Cortex of kidney (tissue), 1 donor: ENCODE measurements at places on chromosomes 4 and X.

GRCh38 chr4:48420144-48420543 lies 63.0 kb upstream of the SLC10A4 start:
- no peak for DNase-seq

GRCh38 chr4:4985844-4986243 lies 33.4 kb downstream of the CYTL1 start:
- no peak for DNase-seq

DNA sequence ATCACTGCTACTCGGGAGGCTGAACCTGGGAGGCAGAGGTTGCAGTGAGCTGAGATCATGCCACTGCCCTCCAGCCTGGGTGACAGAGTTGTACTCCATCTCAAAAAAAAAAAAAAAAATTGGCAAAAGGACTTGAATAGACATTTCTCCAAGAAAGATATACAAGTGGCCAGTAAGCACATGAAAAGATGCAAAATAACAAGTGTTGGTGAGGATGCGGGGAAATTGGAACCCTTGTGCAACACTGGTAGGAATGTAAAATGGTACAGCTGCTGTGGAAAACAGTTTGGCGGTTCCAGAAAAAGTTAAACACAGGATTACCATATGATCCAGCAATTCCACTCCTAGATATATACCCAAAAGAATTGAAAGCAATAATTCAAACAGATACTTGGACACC lies 19.4 kb downstream of the RBM10 start:
- DNase-seq = no peak

DNA sequence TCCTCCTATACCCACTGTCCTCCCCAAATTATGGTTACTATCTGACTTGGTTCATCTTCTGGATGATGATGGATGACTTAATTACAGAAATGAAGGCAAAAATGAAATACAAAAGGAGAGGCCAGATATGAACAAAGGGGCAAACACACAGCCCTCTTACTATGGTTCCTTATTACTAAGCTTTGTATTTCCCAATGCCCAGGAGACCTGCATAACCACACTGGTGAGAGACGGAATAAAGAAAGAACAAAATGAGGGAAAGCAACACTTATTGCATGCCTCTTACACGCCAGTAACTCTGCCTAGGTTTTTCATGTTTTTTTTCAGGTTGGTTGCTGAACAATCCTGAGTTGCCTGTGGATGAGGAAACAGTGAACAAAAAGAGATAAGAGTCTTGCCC lies 120.5 kb downstream of the SLC10A7 start:
- no peak for DNase-seq

DNA sequence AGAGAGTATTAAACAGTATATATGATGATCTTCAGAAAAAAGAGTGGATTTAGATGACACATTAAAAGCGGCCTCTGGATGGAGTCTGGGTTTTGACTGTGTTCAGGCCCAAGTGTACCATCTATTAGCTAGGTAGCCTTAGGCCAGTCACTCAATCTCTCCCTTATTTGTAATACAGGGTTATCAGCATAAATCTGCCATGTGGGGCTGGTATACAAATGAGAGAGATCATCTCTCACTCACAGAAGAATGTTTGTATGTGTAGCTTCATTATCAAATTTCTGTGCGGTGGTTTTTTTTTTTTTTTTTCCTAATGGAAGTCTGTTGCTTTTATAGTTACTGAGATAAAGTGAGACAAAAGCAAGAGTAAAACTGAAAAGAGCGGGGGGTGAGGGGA lies 12.7 kb downstream of the SLC2A9 start:
- DNase-seq = no peak

DNA sequence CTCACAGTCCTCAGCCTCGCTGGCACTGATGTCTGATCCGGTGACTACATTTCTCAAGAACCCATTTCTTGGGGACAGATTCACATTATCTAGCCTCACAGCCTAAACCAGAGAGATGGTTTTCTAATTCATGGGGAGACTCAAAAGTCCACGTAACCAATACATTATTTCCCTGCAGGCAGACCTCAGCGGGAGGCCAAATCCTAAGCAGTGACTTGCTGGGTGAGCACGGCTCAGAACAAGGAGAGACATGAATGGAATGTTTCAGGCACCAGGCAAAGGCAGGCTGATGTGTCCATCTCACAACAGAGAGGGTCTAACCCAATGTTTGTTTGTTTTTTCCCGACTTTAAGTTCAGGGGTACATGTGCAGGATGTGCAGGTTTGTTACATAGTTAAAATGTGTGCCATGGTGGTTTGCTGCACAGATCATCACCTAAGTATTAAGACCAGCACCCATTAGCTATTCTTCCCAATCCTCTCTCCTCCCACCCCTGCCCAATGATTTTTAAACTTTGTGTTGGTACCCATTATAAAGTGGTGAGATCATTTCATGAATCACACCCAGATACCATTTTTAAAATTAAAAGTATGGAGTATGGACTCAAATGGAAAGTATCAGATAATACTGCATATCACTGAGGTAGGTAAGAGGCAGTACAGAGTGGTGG lies 53.3 kb downstream of the SCD5 start:
- no peak for DNase-seq

- DNase-seq = no peak
These were observed 109.4 kb upstream of the INPP4B start for GRCh38 chr4:142955501-142955900.

- DNase-seq = no peak
These were observed 34.3 kb downstream of the MTM1 start for GRCh38 chrX:150602743-150603142.

DNA sequence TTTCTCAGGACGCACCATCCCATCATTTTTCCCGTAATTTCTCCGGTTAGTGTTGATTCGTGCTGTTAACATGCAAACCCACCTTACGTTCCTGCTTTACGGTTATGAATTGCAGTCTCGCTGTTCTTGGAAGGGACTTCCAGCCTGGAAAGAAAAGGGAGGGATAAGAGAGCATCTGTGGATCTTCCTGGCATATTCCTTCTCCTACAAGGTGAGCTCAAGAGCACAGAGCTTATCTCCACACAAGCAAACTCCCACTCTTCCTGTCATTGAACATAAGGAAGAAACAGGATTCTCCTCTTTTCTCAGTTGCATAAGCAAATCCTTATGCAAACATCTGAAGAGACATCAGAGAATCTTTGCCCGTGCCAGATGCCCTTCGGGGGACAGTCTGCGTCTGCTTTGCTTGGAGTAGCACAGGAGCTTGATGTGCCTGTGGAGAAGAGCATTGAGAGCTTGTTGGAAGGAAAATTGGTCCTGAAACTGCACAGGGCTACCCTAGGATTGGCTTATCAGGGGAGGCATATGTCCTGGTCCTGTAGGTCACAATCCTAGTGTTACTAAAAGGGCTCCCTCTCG lies 127.0 kb downstream of the ASMT start:
- DNase-seq = no peak

DNA sequence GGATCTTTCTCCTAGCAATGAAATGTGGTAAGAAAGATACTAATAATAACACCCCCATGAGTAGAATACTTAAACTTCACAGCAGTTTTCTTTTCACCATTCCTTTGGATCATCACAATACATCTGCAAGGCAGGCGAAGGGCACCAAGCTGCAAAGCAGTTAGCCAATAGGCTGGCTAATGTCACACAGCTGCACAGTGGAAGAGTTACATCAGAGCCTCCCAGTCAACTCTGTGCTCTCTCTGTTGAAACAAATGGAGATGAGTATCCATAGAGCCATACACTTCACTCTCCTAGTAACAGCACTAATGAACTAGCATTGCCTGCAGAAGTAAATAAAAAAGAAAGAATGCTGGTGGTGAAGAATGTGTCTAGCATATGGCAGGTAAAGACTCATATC lies 139.0 kb downstream of the ATG4A start:
- no peak for DNase-seq
